Osteoblast (primary cell): ENCODE measurements at places on chromosomes 12 and 14.

DNA sequence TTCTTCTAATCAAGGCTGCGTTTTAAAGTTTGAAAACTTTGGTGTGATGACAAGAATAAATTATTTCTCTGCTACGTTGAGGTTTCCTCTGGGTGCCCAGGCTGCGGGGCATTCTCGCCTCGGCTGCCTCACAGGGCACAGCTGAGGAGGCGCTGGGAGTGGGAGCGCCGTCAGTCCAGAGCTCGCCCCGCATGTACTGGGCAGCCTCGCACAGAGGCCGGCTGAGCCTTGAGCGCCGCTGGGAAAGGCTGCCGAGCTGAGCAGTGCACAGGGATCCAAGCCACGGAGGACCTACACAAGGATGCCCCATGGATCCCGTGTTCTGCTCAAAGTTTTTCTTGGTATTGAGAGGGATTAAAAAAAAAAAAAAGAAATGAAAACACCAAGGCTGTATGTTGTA is 11.6 kb downstream of the RFX4 start:
- DNase-seq = peak; percentile 23

GRCh38 chr14:52073251-52073650 is 4.4 kb upstream of the NID2 start:
- DNase-seq = no peak

DNA sequence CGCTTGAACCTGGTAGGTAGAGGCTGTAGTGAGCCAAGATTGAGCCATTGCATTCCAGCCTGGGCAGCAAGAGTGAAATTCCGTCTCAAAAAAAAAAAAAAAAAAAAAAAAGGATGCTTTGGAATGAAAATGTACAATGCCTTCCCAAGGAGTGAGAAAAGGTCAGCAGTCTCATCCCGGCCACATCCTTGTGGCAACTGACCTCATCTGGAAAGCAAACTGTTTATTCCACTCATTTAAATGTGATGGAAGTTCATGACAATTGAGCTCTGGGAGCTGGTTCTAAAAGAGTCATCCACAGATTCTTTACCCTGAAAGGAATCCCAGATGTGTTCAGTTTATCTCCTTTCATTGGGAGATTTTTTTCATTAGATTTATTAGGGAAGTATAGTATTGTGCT is 19.4 kb upstream of the LIMA1 start:
- peak; percentile 76 for DNase-seq

DNA sequence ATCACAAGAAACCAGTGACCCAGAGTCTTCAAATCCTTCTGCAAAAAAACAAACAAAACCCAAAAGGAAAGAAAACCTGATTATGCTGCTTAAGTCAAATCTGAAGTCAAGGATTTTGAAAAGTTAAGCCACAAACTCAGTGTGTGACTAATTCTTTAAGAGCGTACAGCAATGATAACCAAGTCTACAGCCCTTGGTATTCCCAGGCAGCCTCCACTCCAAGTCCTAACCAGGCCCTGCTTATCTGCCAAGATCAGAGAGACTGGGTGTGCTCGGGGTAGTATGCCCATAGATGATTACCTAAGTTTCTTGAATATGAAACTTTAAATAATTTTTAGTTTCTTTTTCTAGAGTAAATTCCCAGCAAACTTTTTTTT is 13.1 kb downstream of the PGAM5 start:
- DNase-seq = peak; percentile 98

DNA sequence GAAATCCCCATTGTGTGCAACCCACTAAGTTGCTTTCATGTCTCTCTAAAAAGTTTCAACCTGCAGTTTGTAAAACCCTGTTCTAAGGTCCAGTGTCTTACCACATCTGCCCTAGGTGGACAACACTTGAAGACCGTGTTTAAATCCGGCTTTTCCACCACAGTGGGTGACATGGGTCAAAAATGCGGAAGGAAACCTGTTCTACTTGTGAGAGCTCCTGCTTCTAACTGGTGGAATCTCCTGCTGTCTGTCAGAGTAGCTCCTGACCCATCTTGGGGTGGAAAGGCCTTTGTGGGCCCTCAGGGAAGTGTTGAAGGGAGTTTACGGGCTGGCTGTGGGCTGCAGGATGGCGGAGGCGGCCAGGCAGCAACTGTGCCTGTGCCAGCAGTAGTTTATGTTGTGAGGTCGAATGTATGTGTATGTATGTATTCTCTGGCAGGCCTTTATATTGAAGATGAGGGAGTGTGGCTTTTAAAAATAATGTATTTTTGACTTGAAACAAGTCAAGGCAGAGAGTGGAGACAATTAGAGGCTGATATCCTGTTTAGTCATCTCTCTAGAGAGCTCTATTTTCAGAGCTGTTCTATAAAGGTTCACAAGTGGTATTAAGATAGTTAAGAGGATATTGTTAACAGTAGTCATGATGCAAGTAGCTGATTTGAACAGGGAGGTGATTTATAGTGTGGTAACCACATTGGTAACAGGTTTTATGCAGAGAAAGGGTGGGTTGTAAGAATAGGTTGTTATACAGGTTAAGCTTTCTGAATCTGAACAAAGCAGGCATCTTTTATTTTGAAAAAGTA is 67.0 kb downstream of the PRKCH start:
- peak; percentile 90 for DNase-seq

DNA sequence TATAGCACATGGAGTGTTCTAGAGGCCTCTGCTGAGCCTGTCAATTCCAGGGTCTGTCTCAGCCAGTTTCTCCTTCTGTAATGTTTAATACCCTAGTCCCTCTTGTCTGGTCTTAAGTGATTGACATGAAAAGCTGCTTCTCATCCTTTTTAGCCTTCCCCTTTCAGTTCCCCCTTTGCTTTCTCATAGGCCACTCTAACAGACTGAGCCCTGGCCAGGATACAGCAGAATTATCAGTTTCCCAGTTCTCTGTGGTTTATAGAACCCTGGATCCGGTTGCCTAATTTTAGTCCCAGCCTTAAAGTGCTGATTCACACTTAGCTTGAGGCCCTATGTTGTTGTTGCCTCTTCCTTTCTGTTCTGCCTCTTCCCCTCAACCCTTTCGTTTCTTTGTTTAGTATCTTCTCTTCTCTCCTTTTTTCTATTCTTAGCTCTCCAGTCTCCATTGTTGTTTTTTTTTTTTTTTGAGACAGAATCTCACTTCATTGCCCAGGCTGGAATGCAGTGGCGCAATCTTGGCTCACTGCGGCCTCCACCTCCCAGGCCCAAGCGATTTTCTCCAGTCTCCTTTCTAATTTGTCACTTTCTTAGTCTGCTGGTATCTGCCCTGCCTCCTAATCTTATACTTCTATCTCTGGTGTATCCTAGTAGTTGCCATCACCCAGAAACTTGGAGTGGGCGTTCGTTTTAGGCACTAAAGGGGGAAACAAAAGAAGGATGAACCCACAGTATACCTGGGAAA is 2.9 kb upstream of the BIN2 start:
- peak; percentile 96 for DNase-seq
